Brain (organoid and tissue), 16 donors: ENCODE measurements at places on chromosomes 5 and 9.

DNA sequence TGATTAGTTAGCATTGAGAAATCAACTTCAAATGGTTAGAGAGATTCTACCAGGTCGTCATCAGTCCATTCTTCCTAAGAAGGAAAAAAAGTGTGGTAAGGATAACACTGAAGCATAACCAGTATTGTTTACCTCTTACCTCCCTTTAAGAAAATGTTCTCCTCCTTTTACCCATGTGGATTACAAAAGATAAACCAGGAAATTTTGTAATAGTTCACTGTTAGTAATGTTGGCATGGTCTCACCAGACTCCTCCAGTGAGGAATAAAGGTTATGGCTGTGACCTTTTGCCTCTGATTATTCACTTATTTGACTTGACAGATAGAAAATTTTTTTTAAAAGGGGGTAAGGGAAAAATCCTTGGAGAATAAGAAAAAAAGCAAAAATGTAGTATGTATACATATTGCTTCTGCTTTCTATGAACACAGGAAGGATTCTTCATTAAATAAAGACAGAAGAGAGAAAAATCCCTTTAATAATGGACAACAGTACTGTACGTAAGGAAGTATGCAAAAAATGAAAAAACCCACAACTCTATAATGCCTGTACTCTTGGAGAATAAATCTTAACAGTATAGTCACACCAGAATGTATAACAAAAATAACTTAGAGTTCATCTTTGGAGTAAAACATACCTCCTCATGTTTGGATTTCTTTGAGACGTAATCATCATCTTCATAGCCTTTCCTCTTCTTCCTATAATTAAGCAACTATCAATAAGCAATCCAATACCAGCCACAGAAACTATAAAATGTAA, 18.1 kb downstream of the CCNH start:
- DNase-seq, result no peak

DNA sequence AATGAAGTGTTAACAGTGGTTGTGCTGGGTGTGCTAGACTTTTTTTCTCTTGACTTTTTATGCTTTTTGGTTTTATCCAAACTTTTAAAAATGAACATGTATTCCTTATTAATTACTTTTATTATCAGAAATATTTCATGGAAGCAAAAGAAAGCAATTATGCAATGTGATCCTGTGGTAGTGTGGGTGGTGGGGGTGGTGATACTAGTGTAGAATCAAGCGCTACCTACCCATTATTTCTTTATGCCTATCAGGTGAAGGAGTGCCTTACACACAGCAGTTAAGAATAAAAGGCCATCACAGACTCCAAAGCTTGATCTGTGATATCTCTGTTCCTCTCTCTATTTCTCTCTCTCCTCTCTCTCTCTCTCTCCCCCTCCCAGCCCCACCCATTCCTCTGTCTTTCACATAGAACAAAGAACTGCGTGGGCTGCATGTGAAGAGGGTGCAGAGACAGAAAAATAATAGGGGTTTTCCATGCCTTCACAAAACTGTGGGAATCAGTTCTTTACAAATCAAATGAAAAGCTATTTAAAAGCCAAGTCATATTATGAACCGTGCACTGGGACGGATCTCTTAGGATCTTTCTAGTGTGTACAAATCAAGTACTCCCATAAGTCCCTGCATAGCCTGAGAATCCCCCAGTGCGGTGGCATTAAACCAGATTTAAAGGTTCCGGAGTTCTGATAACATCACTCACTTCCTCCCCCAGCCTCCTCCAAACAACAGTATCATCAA, 351.2 kb downstream of the RAB3C start:
- DNase-seq, result peak; percentile 36

- no peak for DNase-seq
Measured at GRCh38 chr5:54909911-54910870, 75.2 kb downstream of the ESM1 start.

DNA sequence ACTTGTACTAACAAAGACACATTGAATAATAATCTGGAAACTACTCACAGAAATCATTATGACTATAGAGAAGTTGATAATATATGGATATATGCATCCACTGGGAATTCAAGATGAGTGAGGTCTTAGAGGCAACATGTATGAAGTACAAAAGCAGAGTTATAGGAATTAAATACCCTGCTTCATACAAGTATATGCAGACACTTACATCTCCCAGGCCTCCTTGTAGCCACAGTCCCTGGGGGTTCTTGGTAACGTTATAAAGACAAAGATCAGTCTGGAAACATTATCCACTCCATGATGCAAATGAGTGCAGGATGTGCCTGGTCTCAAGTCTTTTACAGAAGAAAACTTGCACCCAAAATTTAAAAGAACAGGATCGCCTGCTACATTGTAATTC, 92.4 kb upstream of the ANXA1 start:
- DNase-seq, result peak; percentile 72

DNA sequence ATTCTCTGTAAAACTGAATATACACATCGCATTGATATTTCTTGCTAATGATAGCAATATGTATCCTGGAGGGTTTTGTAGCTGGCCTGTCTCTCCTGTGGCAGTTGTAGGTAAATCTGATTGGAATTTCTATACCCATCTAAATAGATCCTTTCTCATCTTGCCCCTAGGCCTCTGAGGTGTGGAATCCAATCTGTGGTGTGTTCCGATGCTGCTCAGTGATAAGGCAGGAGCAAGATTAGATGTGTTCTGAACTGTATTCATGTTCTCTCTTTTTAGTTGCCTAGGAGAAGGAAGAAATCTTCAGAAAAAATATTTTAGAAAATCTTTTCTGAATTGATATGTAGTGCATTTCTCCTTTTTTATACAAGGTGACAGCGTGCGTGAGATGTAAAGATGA, 507.5 kb downstream of the NR2F1-AS1 start:
- DNase-seq, result no peak

DNA sequence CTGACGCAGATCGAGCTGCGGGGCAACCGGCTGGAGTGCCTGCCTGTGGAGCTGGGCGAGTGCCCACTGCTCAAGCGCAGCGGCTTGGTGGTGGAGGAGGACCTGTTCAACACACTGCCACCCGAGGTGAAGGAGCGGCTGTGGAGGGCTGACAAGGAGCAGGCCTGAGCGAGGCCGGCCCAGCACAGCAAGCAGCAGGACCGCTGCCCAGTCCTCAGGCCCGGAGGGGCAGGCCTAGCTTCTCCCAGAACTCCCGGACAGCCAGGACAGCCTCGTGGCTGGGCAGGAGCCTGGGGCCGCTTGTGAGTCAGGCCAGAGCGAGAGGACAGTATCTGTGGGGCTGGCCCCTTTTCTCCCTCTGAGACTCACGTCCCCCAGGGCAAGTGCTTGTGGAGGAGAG, 4.6 kb upstream of the PHYHD1 start:
- no peak for DNase-seq

GRCh38 chr9:31590091-31590490, 794.4 kb upstream of the ACO1 start:
- no peak for DNase-seq

DNA sequence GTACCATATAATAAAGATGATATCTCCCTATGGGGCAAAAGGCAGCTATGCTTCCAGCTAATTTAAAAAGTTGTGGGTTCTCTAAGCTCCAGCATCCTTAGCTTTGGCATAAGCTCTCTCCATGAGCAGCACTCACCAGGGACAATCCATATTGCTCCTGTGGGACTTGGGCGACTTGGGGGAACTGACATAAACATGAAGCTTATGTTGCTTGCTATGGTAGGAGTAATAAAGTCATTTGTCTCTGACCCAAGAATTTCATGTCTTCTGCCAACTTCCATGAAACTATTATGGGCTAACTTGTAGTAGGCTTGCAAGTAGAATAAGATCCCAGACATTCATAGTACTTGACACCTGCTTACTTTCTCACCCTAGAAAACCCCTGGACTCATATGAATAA, 36.2 kb upstream of the TLE4 start:
- no peak for DNase-seq

- DNase-seq, result peak; percentile 98
Measured at GRCh38 chr5:142063878-142064331, 44.7 kb upstream of the NDFIP1 start.

DNA sequence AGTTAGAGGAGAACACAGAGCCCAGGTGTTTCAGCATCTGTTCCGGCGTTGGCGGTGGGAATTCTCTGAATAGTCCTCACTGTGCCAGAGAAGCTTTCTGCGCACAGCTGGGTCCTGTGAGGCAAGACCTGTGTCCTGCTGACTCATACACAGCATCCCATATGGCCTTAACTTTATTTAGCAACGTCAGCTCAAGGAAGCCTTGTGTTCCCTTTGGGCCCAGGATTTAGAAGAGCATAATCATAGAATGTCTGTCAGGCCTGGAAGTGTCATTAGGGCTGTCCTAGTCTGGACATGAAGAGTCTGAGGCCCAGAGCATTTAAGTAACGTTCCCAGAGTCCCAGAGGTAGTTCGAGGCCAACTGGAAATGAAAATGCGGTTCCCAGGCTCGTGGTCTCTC, 188.6 kb upstream of the DMRT1 start:
- DNase-seq, result no peak

DNA sequence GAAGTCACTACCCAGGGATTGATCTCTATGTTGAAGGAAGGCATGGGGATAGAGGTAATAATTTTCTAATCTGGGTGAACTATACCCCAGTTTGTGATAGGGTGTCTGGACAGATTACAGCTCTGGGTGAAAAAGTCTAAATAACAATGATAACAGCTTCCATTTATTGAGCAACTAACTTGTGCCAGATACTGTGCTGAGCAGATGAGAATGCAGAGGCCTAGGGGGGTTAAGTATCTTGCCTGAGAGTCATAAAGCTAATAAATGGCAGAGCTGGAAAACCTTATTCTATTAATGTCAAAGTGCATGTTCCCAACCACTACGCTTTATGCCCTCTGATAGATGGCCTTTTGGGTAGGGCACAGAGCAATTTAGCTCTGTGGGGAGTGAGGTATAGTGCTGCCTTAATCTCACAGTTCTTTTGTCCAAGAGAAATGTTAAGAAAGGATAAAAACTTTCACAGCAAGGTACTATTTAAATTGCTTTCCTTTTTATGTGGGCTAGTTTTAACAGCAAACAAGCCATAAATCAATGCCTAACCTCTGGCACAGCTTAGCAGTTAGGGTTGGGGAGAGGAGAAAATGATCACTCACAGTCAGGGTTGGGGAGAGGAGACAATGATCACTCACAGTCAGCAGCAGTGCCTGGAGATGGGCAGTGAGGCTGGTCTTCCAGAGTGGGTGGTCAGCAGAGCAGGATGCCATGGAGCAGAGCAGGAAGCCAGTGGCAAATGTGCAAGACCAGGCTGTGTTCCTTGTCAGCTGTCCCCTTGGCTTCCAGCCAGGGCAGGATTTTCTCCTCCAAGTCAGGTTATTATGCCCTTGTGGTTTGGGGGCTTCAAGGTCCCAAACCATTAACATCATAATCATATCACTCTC, 187.0 kb downstream of the CARTPT start:
- DNase-seq, result peak; percentile 26

- DNase-seq, result no peak
Measured at GRCh38 chr9:128361296-128361985, 9.7 kb upstream of the URM1 start.

GRCh38 chr9:132506977-132507669, 75.3 kb upstream of the BARHL1 start:
- no peak for DNase-seq
